Astrocyte (in vitro differentiated cells and primary cell): ENCODE measurements at places on chromosomes 7 and 10.

DNA sequence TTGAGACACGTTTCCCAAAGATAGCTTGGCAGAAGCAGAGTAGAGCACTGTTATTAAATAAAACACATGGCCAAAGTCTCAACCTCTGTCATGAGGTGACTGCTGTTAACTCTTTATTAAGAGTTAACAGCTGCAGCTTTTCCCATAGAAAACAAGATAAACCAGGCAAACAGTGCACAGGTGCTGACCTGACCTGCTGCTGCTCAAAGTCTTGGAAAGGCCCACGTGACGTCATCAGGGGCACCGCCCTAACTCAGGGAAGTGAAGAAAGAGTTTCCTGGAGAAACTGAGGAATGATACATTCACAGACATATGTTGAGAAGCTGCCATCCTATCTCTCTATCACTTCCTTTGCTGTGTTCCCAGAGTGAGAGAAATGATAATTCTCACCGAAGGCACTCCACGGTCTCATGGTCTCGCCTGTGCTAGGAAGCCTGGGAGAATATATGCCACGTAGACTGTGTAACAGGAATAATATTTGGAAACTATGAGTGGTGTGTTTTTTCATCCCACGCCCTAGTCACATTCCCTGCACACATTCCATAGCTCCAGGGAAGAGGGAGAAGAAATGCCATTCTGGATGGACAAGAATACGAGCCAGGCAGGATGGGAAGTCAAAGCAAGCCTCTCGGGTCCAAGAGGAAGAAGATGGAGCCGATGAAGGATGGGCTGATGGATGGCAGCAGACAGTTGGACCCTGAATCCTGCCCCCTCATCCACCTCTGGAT, 146.2 kb upstream of the NFE2L3 start:
- no peak for DNase-seq

DNA sequence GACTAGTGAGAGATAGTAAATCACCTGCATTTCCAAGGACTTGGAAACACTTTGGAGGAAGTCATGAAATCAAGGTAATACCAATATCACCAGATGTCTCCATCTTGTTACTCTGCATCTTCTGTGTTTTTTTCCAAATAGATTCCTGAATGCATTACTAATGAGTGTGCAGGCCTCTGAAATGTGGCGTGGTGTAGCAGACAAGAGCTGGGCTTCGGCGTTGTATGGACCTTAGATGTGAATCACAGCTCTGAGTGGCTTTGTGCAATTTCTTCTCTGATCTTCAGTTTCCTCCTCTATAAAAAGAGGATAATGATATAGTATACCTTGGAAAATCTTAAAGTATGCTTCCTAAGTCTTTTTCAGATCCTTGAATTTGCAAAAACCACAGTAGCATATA, 9.6 kb upstream of the MYPN start:
- peak; percentile 86 for DNase-seq

DNA sequence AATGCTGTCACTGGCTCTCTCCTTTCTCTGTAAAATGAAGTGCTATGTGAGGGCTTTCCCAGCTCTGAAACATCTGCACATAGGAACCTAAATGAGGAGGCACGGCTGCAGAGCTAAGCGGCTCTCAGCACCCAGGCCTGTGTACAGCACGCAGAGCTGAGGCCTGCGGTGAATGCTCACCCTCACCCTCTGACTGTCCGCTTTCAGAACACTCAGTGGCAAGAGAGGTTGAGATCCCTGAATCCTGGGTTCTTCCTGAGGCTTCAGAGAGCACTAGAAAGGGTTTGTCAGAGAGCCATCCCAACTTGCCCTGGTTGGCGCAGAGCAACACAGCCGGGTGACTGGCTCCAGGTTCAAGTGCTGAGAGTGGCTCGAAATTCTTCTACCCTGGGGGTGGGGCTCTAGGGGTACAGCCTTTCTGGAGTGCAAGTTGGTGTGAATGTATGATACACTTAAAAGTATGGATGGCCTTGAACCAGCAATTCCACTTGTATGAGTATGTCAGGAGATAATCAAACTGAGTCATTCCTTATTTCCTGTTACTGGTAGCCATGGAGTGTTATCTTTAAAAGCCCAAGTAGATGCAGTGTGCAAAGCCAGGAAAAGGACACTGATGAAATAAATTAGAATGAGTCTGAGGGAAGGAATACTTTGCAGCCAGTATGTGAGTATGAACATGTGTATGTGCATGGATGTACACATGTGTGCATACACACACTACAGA, 1.7 kb upstream of the CCDC201 start:
- peak; percentile 92 for DNase-seq

- no peak for DNase-seq
These were observed 354.0 kb downstream of the ARL4A start for GRCh38 chr7:13041368-13041988.

- no peak for DNase-seq
These were observed 4.4 kb downstream of the PTPRE start for GRCh38 chr10:127911218-127911866.

- DNase-seq, result no peak
These were observed 268.4 kb downstream of the CXCL12 start for GRCh38 chr10:44116474-44116873.

- peak; percentile 58 for DNase-seq
These were observed 11.0 kb upstream of the TRIM8 start for GRCh38 chr10:102633287-102633686.

- DNase-seq, result no peak
These were observed 1.0 kb upstream of the LRRN3 start for GRCh38 chr7:111089822-111090426.

- no peak for DNase-seq
These were observed 26.4 kb downstream of the RAB18 start for GRCh38 chr10:27530477-27530876.

GRCh38 chr7:108000875-108001763, 1.8 kb downstream of the LAMB1 start:
- no peak for DNase-seq

GRCh38 chr7:424961-425793, 94.5 kb downstream of the PDGFA start:
- peak; percentile 34 for DNase-seq

DNA sequence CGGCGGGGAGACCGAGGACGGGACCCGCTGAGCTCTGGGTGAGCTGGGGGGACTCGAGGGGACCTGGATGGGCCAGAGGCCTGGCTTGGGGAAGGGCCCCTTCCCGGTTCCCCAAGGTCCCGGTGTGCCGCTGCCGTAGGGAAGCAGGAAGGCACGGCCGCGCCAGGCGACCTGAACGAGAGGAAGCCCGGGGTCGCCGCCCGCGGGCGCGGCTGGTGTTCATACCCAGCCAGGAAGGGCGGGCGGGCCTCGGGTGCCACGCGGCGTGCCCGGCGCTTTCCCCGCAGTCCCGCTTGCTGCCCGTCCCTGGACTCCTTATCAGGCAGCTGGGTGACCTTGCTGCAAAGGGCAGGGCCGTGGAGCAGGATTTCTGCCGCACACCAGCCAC, 38.0 kb downstream of the ZNF777 start:
- DNase-seq, result no peak

DNA sequence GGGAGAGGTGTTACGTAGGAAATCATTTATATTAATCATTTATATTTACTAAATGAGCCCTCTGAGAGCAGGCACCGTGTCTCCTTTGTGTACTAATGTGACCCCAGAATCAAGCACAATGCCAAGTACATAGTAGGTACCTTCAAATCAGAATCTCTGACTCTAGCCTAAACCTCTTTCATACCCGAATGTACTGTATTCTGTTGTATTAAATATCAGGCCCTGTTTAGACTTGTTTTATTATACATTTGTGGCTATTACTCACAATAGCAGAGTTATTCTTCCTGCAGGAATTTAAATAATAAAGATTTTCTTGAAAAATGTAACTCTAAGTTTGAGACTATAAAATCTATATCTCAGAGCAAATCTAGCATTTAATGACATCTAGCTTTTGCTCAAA, 297.3 kb downstream of the EXOC4 start:
- no peak for DNase-seq

- no peak for DNase-seq
These were observed 3.5 kb upstream of the CFAP46 start for GRCh38 chr10:132945894-132946255.

DNA sequence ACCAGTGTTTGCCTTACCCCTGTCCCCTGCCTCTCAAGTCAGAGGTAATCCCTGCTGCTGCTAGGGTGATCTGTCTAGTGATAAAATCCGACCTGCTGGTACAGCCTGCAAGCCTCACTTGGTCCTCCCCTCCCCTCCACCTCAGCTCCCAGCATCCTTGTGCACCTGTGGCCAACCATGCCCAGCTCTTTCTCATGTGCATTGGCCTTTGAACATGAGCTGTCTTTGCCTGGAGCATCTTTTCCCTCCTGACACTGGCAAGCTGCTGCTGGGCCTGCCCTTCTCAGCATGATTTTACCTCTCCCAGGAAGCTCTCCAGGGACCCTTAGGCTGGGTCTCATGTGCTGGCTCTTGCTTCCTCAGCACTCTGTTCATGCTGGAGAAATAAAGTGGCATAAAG, 51.3 kb upstream of the CXCL12 start:
- DNase-seq, result no peak

DNA sequence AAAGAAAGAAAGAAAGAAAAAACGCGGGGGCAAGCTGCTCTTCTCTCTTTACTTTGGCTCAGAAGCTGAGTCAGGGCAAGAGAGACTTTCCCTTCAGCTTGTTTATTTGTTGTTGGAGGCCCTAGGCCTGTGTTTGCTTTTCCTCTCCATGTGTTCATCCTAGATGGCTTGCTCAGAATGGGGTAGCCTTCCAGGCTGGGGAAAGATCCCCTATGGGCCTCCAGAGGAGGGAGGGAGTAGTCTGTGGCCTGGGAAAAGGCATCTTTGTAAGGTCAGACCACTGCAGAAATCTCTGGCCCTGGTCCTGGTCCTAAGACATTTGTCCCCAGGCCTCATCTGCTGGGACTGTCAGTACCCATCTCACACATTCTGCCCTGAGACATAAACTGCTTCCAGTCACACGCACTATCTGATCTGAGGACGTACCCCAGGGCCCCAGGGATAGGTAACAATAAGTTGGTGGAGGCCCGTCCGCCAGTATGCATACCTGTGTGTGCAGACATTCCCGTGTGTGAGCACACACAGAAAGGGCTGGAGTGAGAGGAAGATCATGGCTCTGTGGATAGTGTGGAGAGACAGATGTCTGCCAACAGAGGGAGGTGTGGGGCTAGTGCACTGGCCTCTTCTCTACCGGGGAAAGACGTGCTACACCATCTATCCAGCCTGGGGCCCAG, 4.9 kb upstream of the SCD start:
- no peak for DNase-seq

- peak; percentile 55 for DNase-seq
These were observed 45.4 kb downstream of the GPR37 start for GRCh38 chr7:124720195-124720594.

- DNase-seq, result no peak
These were observed 136.6 kb downstream of the LRRC4 start for GRCh38 chr7:127894588-127894987.

DNA sequence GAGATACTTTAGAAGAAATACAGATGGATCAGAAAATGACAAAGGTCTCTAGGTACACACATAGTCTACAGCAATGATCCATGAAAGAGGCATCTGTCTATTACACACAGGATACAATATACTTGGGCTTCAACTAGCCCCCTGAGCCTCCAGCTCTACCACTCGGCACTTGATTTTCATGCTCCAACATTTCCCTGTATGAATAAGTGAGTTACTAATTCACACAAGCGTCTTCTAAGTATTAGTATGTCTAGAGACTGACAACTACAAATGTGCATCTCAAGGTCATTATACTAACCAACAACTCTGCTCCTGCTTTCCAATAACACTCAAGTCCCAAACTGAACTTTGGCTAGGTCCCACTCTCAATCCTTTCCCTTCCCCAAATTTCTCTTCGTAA, 8.3 kb downstream of the FAM204A start:
- DNase-seq, result no peak

DNA sequence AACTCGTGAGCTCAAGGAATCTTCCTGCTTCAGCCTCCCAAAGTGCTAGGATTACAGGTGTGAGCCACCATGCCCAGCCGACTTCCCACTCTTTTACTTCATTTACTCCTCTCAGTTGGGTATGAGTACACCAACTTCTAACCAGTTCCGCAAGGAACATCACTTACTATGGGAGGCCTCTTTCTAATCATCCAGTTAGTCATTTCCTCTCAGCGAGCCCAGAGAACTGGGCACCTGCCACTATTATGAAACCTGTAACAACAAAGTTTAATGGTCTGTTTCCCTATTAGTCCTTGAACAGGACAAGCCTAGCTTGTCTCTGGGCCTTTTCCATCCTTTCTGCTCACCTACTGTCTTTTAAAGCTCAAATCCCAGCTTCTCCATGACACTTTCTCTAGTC, 88.8 kb downstream of the DNMBP start:
- DNase-seq, result peak; percentile 52

- DNase-seq, result no peak
These were observed 18.2 kb downstream of the SEC31B start for GRCh38 chr10:100501423-100501822.

- no peak for DNase-seq
These were observed 2.4 kb downstream of the TRPV6 start for GRCh38 chr7:142883145-142883544.
